SK-N-SH (cell line): ENCODE measurements at places on chromosomes 3 and 15.

- DNase-seq: no peak
Observed at GRCh38 chr3:172946061-172946460, 195.0 kb downstream of the SPATA16 start.

GRCh38 chr3:157125101-157125500 lies 34.8 kb downstream of the CCNL1 start:
- no peak for DNase-seq

- no peak for DNase-seq
Observed at GRCh38 chr3:45367453-45367871, 20.9 kb upstream of the LARS2 start.

- no peak for DNase-seq
Observed at GRCh38 chr3:186760897-186761447, 22.4 kb upstream of the EIF4A2 start.

DNA sequence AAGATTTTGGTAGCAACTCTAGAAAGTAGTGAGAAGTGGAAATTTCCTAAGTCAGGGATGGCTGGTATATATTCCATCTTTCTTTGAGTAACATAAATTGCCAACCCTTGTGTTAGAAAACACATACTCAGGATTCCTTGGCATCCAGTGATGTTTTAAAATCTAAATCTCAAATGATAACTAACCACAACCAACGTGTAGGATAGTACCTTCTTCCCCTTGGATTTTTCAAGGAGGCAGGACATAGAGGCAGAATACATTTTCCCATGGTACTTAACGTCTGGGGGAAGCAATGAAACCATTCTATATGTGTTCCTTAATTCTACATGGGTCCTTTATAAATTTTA lies 93.4 kb downstream of the WDR76 start:
- no peak for DNase-seq
